ENCODE measurements at places on chromosomes 12 and 14.

DNA sequence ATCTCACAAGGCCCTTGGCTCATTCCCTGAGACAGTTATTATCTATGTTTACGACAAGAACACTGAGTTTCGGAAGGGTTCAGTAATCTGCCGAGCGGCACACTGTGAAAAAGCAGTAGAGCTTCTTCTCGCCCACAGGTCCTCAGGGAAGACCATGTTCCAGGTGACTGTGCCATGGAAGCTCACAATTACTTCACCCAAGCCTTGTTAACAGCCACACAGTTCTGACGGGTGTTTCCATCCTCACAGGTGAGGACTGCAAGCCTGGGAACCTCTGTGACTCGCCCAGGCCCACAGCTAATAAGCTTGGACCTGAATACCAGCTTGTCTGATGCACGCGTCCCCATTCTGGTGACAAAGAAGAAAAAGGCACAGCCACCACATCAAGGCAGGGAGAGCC, 15.4 kb downstream of the SETD3 start:
- DNase-seq = no peak

- DNase-seq = no peak
Measured at GRCh38 chr12:27572486-27573255, 48.7 kb downstream of the PPFIBP1 start.

DNA sequence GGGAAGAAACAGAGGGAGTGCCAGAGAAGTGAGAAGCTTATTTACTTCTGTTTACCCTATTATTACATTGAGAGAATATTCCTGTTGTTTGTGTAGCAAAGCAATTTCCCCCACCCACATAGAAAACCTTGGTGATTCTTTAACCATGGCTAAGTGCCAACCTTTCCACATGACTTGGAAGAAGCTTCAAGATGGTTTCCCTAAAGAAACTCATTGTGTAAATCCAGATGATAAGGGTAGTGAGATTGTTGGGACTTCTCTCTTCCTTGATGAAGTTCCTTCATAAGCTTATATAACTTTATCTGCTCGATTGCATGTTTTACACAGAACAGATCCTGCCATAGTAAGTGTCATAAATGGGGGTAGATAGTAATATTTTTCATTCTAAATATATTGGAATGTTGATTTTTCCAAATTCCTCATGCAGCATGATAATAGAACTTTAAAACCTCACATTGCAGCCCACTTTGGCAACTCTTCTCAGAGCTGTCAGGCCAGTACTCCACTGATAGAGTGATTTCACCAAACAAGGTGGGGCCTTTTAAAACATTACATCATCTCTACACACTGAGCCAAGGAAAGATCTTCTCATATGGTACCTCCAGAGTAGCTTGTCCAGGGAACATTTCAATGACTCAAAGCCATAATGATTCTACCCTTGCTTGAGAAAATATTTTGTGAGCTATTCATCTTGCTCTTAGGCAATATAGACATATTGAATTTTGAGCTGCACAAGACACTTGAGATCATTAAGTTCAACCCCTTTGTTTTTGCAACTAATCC, 47.8 kb upstream of the KIF21A start:
- no peak for DNase-seq

- DNase-seq = no peak
Measured at GRCh38 chr12:84502180-84502860, 410.3 kb downstream of the SLC6A15 start.

GRCh38 chr14:102917469-102918211, 4.8 kb upstream of the AMN start:
- DNase-seq = peak; percentile 30

DNA sequence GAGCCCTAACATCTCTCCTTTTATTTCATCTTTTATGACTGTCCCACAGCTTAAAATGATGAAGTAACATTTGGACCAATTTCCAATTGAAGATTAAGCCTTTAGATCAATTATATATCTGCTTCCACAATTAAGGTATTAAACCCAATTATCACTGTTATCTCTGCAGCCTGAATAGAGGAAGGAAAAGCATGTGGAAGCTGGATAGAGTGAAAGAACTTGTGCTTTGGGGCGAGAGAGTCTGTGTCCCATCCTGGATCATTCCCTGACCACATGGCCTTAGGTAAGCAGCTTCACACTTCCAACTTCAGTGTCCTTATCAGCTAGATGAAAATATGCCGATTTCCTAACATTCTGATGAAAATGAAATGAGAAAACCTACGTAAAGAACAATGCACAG, 61.4 kb upstream of the TSPAN8 start:
- DNase-seq = no peak

GRCh38 chr12:118494776-118495175, 118.4 kb downstream of the SUDS3 start:
- no peak for DNase-seq
